ENCODE measurements at places on chromosomes 4 and X.

GRCh38 chr4:189124149-189124758 is 816.4 kb upstream of the FRG1 start:
- no peak for DNase-seq

DNA sequence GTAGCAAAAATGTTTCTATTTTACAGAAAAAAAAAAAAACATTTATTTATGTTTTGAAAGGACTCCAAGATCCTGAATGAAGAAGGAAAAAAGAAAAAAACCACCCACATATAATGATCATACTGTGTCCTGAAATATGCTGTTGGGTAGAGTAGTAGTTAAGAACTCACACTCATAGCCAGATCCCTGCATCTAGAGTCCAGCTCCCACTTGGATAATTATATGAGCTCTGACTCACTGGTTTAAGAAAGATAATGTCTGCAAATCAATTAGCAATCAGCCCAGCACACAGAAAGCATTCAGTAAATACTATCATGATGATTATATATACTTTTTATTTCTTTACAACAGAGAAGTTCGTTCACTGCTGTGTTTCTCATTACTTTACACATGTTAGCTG is 46.7 kb upstream of the MXRA5 start:
- no peak for DNase-seq

DNA sequence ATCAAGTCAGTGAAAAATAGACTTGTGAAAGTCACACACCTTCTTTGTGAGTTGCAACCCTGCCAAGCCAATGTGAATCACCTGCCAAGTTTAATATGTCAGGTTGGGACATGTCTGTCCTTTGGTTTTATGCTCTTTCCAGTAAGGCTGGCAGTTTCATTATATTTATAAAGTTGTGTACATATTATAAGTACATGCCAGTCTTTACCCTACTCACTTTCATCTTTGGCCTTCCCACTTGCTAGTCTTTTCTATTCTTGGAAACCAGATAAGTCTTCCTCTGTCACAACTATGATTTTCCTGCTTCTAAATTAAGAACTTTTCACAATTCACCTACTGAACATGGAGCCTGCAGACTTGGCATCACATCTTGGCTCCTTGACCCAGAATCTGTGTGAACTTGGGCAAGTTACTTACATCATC is 680.7 kb upstream of the BOD1L1 start:
- no peak for DNase-seq

DNA sequence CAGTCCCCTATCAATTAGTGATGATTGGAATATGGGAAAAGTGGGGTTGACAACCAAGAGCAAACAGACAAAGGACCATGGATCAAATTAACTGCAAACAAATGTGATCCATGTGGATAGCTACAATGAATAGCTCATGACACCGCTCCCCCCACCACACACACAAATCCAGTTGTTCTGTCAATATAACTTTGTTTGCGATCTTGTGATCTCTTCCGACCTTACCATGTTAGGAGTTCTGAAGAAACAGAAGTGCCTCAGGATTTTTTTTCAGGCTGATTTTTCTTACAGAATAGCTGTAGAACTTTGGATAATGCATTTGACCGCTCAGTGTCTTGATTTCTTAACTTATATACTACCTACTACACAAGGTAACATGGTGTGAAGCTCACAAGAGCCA is 116.6 kb downstream of the SH2D1A start:
- no peak for DNase-seq

- no peak for DNase-seq
These were observed 683.1 kb downstream of the KCTD8 start for GRCh38 chr4:43765514-43765913.

GRCh38 chrX:46262304-46262703 is 282.9 kb downstream of the ZNF674 start:
- no peak for DNase-seq

- no peak for DNase-seq
These were observed 333.8 kb downstream of the DMD start for GRCh38 chrX:32877592-32877991.

- DNase-seq: no peak
These were observed 87.6 kb downstream of the TMEM131L start for GRCh38 chr4:153553819-153554170.

- no peak for DNase-seq
These were observed 6.9 kb upstream of the WDR1 start for GRCh38 chr4:10123227-10124101.

DNA sequence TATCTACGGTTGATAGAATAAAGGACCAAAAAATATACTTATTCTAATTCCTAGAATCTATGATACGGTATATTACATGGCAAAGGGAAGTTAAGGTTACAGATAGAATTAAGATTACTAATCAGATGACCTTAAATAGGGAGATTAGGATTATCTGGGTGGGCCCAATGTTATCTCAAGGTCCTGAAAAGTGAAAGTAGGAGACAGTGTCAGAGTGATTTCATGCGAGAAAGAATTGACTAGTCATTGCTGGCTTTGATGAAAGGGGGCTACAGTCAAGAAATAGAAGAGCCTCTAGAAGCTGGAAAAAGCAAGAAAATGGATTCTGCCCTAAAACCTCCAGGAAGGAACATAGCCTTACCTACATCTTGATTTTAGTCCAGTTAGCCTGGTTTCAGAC is 176.9 kb upstream of the PPP1R2C start:
- no peak for DNase-seq

DNA sequence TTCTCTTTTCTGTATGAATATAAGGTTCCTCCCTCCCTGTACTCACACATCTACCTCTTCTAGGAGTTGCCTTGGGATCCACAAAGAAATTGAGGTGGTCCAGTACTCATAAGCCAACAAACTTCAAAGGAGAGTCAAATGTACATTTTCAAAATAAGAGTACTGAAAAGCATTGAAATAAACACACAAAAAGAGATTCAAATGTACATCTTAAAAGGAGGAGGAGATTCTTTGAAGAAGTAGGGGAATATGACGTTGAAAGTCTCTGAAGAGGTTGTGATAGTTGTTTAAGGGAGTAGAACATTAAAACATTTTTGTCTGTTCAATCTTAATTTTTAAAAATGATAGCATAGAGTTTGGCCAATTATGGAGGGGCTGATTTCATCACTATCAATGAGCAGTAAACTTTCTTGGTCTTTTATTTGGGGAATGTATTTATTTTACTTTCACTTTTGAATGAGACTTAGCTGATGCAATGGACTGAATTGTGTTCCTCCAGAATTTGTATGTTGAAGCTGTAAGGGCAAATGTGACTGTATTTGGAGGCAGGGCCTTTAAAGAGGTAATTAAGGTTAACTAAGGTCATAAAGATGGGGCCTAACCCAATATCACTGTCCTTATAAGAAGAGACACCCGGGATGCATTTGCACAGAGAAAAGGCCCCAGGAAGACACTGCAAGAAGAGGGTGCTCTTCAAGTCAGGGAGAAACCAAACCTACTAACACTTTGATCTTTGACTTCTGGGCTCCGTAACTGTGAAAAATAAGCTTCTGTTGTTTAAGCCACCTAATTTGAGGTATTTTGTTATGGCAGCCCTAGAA is 226.3 kb upstream of the PGRMC2 start:
- DNase-seq: no peak

GRCh38 chr4:78669453-78669852 is 106.7 kb upstream of the BMP2K start:
- no peak for DNase-seq

GRCh38 chrX:121208563-121208962 is 161.2 kb downstream of the GLUD2 start:
- no peak for DNase-seq

GRCh38 chr4:129474698-129475097 is 378.7 kb downstream of the C4orf33 start:
- DNase-seq: no peak

- no peak for DNase-seq
These were observed 40.2 kb upstream of the PPP2R3B start for GRCh38 chrX:426881-427280.

- no peak for DNase-seq
These were observed 14.6 kb upstream of the ZNF630 start for GRCh38 chrX:48086082-48086481.

GRCh38 chrX:106901781-106902219 is 1.3 kb downstream of the RIPPLY1 start:
- DNase-seq: no peak

DNA sequence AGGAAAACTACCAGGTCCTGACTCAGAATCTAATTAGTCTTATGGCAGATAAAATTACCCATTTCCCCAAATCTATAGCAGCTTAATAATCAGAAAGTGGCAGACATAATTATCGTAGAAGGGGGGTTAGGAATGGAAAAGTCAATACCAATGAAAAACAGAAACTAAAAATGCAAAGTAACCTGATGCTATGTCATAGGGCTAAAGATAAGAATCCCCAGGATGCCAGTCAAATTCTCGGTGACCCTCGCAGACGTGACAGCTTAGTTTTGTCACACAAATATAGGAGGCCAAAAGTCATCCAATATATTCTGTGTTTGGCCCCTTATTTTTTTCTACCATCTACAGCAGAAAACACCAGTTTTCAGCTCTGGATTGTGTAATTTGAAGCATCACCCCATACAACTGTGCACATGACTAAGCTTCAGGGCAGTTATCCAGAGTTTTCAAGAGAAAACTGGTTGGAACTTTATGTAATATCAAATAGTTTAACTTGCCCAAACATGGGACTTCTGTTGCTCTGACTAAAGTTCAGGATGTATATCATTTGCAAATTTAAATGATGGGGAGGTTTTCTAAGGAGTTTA is 30.9 kb downstream of the RASSF6 start:
- DNase-seq: no peak

DNA sequence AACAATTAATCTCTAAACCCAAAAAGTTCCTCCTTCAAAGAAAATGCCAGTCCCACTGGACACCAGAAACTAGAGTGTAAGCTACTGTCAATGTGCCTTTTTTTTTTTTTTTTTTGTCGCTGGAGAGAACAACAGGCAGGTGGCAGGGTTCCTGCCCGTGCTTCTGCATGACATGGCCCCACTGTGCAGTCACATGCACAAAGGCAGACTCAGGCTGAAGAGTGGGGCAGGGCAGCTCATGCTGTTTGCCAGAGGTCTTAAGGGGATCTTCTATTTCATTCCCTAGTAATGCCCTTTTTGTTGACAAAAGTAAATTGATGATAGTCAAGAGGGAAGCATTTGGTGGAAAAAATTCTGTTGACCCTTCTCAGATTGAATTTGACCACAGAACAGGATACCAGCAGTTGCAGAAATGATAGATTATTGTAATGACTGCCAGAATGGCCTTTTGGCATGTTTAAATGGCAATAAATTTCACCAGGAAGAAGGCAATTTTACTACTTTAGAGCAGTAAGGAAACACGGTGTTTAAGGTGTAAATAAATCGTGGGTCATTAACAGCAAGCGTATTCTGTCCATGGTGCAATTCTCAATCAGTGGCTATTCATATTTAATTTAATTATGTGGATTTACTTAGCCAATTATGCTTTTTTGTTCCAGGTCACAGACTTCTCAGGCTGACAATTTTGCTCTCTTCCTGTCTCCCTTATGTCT is 80.9 kb downstream of the NKX6-1 start:
- DNase-seq: no peak

DNA sequence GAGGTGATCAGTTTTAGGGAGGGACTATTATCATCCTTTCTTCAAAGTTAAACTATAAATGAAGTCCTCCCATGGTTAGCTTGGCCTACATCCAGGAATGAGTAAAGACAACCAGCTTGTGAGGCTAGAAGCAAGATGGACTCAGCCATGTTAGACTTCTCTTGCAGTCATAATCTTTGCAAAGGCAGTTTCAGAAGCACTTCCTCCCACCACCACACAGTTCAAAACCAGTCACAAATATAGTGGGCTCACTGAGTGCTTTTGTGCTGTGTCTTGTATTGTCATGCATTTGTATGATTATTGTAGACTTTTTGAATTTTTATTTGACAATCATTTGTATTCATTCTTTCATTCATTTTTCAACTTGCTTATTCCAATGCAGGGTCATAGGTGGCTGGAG is 204.5 kb downstream of the ZNF674 start:
- no peak for DNase-seq

- no peak for DNase-seq
These were observed 92.8 kb downstream of the AMELX start for GRCh38 chrX:11386001-11386523.

DNA sequence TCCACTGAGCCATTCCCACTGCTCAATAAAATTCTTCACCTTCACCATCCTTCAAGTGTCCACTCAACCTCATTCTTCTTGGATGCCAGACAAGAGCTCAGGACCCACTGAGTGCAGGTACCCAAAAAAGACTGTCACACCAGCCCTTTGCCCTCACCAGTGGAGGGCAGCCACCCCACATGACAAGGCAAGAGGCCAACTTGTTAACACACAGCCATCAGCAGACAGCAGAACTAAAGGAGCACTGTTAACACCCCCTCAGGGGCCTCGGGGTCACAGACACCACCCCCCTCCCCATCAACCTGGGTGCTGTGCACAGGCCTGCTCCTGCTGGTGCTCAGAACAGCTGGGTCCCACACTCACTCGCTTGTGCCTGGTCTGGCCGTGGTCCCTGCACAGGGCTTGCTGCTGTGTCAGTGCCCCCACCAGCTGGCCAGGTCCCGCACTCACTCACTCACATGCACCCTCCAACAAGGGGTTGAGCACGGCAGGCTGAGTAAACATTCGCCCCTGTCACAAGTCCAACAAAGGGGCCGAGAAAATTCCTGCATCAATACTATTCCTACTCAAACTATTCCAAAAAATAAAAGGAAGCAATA is 54.1 kb downstream of the ATRX start:
- DNase-seq: no peak

DNA sequence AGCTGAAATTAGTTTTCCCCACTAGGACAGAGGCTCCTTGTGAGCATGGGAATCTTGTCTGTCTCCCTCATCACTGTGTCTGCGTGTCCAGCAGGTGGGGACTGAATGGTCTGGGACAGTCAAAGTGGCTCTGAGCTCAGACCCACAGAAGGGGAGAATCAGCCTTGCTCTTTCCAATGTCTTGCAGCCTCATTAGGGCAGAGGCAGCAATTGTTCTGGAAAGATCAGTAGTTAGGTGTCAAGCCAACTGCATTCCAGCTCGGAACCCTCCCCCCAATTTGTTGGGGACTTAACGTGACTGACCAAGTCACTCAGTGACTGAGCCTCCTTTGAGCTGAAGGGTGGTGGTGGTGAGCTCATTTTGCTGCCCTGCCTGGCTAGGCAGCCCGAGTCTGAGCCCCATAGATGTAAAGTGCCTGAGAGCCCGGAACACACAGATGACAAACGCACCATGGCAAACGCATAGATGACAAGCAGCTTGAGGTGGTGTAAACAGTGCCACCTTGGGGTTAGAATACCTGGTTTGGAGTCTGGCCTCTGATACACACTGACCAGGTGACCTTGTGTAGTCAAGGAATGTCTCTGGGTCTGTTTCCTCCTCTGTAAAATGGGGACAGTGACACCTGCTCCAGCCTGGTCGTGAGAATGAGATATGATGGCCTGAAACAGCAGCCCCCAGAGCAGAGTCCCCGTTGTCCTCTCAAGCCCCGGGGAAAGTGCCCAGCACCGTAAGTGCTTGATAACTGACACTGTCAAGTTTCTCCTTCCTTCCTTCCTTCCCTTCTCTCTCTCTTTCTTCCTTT is 2.7 kb upstream of the SORCS2 start:
- DNase-seq: no peak

DNA sequence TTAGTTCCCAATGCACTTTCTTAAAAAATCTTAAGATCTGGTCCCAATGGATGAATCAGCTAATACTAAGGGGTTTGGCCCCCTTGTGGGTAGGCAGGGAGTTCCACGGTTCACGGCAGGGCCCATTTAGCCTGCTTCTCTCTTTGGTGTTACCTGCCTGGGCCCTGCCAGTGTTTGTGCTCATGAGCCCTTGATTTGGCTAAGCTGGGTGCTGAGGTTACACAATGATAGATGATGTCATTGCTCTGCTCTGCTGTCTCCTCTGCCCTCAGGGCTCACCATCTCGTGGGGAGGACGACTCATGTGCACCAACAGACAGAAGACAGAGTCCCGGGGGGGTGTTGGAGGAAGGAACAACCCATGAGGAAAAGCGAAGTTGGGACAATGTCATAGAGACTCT is 24.4 kb downstream of the RTL5 start:
- DNase-seq: no peak
